ENCODE measurements at places on chromosomes 5 and 9.

- DNase-seq = no peak
Observed at GRCh38 chr5:74409712-74410111, 230.8 kb downstream of the ENC1 start.

GRCh38 chr5:137572042-137572695 lies 73.0 kb upstream of the SPOCK1 start:
- no peak for DNase-seq

DNA sequence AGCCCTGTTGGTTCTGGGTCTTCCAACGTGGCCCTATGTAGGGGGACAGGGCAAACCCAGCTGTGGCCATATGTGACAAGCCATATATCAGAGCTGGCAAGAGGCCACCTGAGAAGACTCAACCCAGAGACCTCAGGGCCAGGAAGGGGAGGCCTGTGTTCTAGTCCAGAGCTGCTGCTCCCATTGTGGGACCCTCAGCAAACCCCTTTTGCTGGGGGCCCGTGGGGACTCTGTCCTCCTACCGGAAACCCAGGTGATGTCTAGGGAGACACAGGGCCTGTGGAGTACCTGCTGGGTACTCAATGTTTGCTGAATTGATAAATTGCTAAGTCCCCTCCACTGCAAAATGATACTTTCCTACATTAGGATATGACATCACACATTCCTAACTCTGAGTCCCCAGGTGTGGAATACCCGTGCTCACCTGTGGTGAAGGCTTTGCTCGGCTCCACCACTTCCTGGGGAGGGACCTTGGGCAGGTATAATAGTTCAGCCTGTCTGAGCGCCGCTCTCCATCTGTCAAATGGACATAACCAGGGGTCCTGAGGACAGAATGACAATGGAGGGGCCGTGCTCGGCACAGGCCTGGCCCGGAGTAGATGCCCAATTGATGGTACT lies 38.4 kb upstream of the ASS1 start:
- DNase-seq = no peak

- DNase-seq = no peak
Observed at GRCh38 chr5:37838933-37839341, 904 bp downstream of the GDNF start.

DNA sequence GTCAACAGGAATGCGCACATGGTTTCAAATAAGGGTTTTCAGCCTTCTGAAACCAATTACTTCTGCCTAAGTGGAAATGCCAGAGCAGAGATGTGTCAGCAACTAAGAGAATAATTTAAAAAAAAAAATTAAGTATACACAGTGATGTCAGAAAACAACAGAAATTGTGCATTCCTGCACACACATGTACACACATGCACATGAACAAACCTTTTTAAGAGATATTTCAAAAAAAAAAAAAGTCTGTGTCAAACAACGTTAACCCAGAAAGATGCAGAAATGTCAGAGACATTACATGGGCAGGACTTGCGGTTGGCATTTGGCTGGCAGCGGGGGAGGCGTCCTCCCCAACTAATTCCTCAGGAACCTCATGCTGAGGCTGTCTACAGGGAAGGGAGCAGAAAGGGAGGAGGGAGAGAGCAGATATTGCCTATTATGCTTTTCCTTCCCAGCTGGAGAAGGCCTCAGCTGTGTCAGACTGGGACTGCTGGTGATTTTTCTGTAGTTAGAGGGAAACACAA lies 536.9 kb upstream of the WWC1 start:
- no peak for DNase-seq

DNA sequence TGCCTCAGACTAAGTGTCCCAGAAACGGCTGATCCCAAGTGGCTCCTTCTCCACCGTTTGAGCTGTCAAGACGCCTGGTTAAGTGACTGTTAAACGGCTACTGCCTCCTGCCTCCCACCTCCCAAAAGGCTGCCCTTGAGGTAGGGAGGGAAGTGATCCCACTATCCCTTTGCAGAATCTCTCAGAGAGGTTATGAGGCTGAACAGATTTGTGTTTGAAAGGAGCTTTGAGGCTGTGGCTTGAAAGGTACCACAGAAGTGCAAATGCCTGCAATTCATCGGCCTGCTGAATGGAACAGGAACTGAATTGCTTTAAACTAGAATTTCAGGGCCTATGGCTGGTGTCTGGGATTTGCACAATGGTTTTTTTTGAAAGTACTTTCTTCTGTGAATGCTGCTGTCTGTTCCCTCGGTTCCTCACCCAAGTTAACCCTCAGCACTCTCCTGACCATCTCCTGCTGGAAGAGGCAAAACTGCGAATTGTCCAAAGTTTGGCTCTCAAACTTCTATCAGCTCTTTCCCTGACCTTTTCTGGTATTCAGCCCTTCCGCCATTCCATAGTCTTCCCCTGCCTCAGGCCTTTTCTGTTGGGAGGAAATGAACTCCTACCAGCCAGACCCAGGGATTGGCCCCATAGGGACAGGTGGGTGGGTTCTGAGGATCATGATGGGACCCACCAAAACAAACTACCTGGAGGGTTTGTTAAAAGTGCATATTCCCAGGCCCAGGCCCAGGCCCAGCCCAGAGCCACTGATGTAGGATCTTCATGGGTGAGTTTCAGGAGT lies 453.3 kb downstream of the KDM4C start:
- no peak for DNase-seq

Data from activated naive CD4-positive, alpha-beta T cell (primary cell).